ENCODE measurements at places on chromosomes 13 and 19.

- no peak overlapping the region for H3K27ac ChIP-seq
- no peaks in the 10 kb centered on the region for H3K27me3 ChIP-seq
- no peak for DNase-seq
- H3K4me3 ChIP-seq = no peak overlapping the region
- H3K4me1 ChIP-seq = no peaks in the 10 kb centered on the region
- no peaks in the 10 kb centered on the region for H3K36me3 ChIP-seq
These were observed 15.1 kb downstream of the SAFB start for GRCh38 chr19:5637971-5638370.

DNA sequence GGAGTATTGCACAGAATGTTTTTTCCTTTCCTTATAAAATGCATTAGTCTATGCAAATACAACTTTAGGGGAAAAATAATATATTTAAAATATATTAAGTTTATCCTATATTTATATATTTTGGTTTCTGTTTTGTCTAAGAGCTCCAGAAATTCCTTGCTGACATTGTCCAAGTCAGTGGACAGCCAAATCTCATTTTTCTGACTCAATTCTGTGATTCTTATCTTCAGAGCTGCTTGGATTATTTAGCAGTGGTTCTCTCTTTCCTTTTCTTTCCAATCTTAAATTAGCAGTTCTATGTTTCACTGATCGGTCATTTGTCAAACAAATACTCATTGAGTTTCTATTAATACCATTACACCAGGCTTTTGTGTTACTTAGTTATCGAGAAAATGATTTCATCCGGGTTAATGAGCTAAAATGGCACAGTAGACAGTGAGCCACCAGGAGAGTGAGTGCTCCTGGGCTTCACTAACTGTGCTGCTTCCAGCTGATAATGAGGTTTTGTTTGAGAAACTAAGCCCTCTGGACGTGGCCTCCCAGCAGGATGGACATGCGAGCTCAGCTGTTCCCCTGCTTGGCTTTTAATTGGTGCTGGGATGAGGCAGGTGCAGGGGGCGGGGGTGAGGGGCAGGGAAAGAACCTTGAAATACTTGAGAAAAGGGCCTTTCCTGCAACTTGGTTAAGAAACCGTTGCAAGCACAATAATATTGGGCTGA is 44.0 kb downstream of the ATP11A start:
- H3K27me3 ChIP-seq = no peaks in the 10 kb centered on the region
- H3K4me1 ChIP-seq = no peaks in the 10 kb centered on the region
- H3K4me3 ChIP-seq = no peak overlapping the region
- no peaks in the 10 kb centered on the region for H3K36me3 ChIP-seq

- H3K4me1 ChIP-seq = no peaks in the 10 kb centered on the region
- H3K4me3 ChIP-seq = no peak overlapping the region
- H3K27me3 ChIP-seq = no peaks in the 10 kb centered on the region
These were observed 476.6 kb downstream of the ZNF536 start for GRCh38 chr19:30848636-30849425.

DNA sequence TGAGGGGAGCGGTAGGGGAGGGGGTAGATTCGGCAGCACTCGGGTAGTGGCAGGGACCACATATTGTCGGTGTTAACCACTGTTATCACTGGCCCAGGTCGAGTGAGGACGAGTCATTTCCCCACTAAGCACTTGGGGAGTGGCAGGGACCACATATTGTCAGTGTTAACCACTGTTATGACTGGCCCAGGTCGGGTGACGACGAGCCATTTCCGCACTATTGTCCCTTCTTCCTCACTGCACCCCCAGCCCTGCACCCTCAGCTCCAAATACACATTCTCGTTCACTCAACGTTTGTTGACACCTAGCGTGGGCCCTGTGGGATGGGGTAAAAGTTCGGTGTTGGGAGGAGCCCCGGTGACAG is 467 bp upstream of the CLN5 start:
- peak overlapping the region; percentile 98 for H3K27ac ChIP-seq
- peaks cover 16% of the 10 kb centered on the region for H3K36me3 ChIP-seq
- H3K4me1 ChIP-seq = no peaks in the 10 kb centered on the region
- no peak for DNase-seq

GRCh38 chr19:41302624-41303351 is 7.2 kb upstream of the CCDC97 start:
- H3K4me3 ChIP-seq = no peak overlapping the region
- DNase-seq = no peak
- peaks cover 28% of the 10 kb centered on the region for H3K4me1 ChIP-seq

DNA sequence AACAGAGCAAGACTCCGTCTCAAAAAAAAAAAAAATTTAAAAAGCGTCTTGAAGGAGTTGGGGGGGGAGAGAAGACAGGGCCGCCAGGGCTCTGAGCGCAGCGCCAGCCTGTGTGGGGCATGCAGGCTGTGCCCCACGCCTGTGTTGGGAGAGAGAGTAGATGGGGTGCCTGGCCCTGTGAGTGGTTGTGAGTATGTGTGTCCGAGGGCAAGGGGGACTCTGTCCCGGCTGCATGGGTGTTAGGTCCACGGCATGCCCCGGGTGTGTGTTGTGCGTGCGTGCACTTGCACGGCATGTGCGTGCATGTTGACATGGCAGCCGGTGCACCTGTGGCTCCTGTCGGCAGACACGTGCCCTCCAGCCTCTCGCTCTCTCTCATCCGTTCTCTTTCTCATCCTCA is 3.4 kb downstream of the MAP2K7 start:
- no peak overlapping the region for H3K27ac ChIP-seq
- H3K36me3 ChIP-seq = peaks cover 6% of the 10 kb centered on the region
- H3K4me3 ChIP-seq = no peak overlapping the region
- no peaks in the 10 kb centered on the region for H3K27me3 ChIP-seq
- no peak for DNase-seq

GRCh38 chr13:31172535-31172934 is 10.8 kb upstream of the HSPH1 start:
- no peak overlapping the region for H3K27ac ChIP-seq
- H3K4me1 ChIP-seq = no peaks in the 10 kb centered on the region
- H3K36me3 ChIP-seq = no peaks in the 10 kb centered on the region
- H3K27me3 ChIP-seq = no peaks in the 10 kb centered on the region
- no peak overlapping the region for H3K4me3 ChIP-seq

- no peak overlapping the region for H3K4me3 ChIP-seq
- no peak for DNase-seq
- peaks cover 77% of the 10 kb centered on the region for H3K4me1 ChIP-seq
- no peaks in the 10 kb centered on the region for H3K27me3 ChIP-seq
- H3K36me3 ChIP-seq = no peaks in the 10 kb centered on the region
- H3K27ac ChIP-seq = no peak overlapping the region
These were observed 28.1 kb downstream of the RANBP3 start for GRCh38 chr19:5949792-5950305.

- H3K4me1 ChIP-seq = no peaks in the 10 kb centered on the region
- H3K27me3 ChIP-seq = no peaks in the 10 kb centered on the region
- no peak for DNase-seq
- H3K27ac ChIP-seq = no peak overlapping the region
These were observed 146.8 kb downstream of the ABCC4 start for GRCh38 chr13:95154413-95154886.

DNA sequence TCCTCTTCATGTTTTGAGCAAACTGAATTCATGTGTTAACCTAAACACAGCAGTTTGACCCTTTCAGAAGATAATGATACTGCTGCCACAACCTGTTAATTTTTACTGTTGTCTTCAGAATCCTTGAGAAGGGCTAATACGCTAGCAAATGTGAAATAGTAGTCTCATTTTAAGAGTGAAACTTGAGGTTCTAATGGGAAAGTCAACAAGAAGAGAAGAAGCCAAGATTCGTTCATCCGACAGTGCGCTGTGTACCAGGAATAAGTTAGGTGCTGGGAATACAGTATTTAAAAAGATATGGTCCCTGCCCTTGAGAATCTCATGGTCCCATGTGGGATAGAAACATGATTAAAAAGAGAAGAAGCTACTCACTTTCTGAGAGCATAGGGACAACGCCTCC is 134.4 kb downstream of the KL start:
- no peak overlapping the region for H3K4me3 ChIP-seq
- H3K4me1 ChIP-seq = no peaks in the 10 kb centered on the region
- no peaks in the 10 kb centered on the region for H3K36me3 ChIP-seq
- DNase-seq = no peak

- no peaks in the 10 kb centered on the region for H3K4me1 ChIP-seq
- H3K4me3 ChIP-seq = no peak overlapping the region
- no peak overlapping the region for H3K27ac ChIP-seq
- no peaks in the 10 kb centered on the region for H3K36me3 ChIP-seq
- DNase-seq = no peak
These were observed 382.7 kb downstream of the MYO16 start for GRCh38 chr13:109012115-109012514.

DNA sequence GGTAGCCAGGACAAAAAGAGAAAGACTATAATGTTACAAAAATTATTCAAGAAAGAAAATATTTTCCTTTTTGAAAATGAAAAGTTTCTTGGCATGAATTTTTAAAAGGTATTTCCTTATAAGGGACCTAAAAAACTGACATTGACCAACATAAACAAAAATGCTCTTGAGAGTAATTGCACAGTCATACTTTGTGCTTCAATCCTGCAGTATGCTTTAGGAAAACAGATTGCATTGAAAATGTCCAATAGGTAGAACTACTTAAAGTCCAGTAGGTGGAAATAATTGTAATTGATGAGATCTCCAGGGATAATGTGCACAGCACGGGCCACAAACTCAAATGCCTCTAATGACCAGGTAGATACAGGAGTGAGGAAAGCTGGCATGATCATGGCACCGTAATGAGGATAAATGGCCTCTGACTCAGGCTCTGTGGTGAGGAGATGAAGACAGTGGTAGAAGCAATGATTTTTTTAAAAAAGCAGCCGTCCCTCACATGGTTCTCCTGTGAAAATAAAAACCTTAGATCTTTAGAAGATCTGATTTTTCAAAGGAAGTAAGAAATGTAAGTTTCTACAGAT is 278.0 kb downstream of the ITGBL1 start:
- no peaks in the 10 kb centered on the region for H3K4me1 ChIP-seq
- no peak overlapping the region for H3K4me3 ChIP-seq
- DNase-seq = no peak
- H3K27me3 ChIP-seq = no peaks in the 10 kb centered on the region
- no peaks in the 10 kb centered on the region for H3K36me3 ChIP-seq
- no peak overlapping the region for H3K27ac ChIP-seq

DNA sequence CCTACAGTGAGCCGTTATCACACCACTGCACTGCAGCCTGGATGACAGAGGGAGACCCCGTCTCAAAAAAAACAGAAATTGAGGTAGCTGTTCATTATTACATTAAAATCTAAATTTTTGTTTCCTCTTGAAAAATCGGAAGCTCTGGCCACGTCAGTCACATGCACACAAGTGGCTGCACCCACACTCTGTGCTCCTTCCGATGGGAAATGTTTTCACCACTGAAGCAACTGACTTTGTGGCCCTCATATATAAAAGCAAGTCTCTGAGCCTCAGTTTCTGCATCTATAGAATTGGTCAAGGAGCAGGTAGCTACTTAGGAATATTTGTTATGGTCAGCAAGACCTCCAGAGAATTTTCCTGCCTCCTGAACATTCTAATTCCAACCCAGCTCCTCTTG is 4.5 kb downstream of the LRRC25 start:
- H3K36me3 ChIP-seq = no peaks in the 10 kb centered on the region
- H3K27ac ChIP-seq = no peak overlapping the region
- H3K27me3 ChIP-seq = no peaks in the 10 kb centered on the region

DNA sequence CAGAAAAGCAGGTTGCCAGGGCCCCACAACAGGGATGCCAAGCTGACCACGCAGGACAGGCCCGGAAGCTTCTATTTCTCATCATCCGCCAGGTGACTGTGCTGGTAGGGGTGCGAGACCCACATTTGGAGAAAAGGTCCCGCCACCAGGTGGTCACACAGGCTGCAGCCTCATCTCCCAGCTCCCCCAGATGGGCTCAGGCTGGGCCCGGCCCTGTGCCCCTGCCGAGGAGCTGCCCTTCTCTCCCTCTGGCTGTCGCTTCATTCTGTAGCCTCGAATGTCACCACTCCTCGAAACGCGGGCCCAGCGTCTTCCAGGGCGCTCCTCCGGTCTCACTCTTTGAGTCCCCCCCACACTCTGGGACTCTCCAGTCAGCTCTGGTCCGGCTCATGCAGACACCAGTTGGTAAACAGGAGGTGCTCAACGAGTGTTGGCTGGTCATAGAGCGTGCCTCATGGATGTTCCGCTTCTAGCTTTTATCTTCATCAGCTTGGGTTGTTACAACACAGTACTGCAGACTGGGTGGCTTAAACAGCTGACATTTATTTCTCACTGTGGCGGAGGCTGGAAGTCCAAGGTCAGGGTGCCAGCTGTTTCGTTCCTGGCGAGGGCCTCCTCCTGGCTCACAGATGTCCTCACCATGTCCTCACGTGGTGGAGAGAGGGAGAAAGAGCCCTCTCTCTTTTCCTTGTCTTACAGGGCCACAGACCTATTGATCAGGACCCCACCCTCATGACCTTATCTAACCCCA is 87.1 kb downstream of the TEX29 start:
- H3K4me1 ChIP-seq = no peaks in the 10 kb centered on the region
- H3K4me3 ChIP-seq = no peak overlapping the region
- H3K36me3 ChIP-seq = no peaks in the 10 kb centered on the region
- DNase-seq = no peak
- no peaks in the 10 kb centered on the region for H3K27me3 ChIP-seq
- H3K27ac ChIP-seq = no peak overlapping the region

GRCh38 chr19:3759482-3760254 is 1.8 kb downstream of the APBA3 start:
- H3K36me3 ChIP-seq = no peaks in the 10 kb centered on the region
- no peaks in the 10 kb centered on the region for H3K27me3 ChIP-seq
- peaks cover 10% of the 10 kb centered on the region for H3K4me1 ChIP-seq
- no peak overlapping the region for H3K27ac ChIP-seq
- H3K4me3 ChIP-seq = no peak overlapping the region

DNA sequence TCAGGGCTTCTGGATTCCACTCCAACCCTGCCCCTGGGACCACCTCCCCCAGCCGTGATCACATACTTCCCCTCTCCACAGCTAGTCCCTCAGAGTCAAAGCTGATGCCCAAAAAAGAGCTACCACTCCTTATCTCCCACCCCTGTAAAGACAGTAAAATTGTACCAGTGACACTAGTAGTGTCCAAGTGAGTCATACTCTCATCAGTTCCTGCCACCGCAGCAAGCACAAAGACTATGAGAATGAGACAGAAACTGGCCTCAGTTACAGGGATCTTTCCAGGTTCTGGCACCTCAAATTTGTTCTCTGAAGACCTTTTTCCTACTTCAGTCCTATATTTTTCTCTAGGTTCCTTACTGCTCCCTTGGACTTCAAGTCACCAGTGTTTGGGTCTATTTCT is 144.2 kb downstream of the SPRY2 start:
- H3K27ac ChIP-seq = no peak overlapping the region
- no peak for DNase-seq

- H3K4me1 ChIP-seq = no peaks in the 10 kb centered on the region
- DNase-seq = no peak
- H3K36me3 ChIP-seq = no peaks in the 10 kb centered on the region
- no peak overlapping the region for H3K27ac ChIP-seq
- H3K27me3 ChIP-seq = peaks cover 20% of the 10 kb centered on the region
- no peak overlapping the region for H3K4me3 ChIP-seq
These were observed 17.4 kb downstream of the ZNF579 start for GRCh38 chr19:55563261-55563690.

GRCh38 chr19:53958168-53958571 is 4.6 kb upstream of the CACNG8 start:
- H3K4me3 ChIP-seq = no peak overlapping the region
- H3K36me3 ChIP-seq = no peaks in the 10 kb centered on the region
- no peak overlapping the region for H3K27ac ChIP-seq
- H3K4me1 ChIP-seq = no peaks in the 10 kb centered on the region
- no peak for DNase-seq
- peaks cover 60% of the 10 kb centered on the region for H3K27me3 ChIP-seq

Measured in tibial nerve (tissue), 4 donors.